CD4-positive, CD25-positive, alpha-beta regulatory T cell (primary cell): ENCODE measurements at places on chromosomes 12 and 14.

GRCh38 chr12:110071504-110071903 lies 23.2 kb upstream of the C12orf76 start:
- DNase-seq: no peak

DNA sequence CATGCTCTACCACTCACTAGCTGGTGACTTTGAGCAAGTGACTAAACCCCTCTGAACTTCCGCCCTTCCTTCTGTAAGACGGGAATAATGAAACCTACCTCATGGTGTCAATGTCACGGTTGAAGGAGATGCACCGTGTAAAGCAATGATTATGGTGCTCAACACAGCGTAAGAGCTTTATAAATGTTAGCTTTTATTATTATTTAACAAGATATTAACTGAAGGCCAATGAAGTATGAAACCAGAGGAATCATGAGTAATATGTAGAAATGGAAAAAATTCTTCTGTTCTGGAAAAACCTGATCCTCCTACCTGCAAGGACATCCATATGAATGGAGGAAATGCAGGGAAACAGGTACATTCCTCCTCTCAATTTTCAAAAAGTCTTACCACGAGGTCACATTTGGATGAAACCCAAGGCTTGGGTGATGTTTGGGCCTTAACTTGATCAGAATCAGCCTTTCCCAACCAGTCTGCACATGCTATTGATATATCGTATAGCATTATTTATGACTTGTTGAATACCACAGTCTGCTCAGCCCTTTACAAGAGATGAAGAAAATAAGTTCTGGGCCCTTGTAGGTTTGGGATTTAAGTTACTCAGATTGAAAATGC lies 166.8 kb upstream of the TBX3 start:
- no peak for DNase-seq

DNA sequence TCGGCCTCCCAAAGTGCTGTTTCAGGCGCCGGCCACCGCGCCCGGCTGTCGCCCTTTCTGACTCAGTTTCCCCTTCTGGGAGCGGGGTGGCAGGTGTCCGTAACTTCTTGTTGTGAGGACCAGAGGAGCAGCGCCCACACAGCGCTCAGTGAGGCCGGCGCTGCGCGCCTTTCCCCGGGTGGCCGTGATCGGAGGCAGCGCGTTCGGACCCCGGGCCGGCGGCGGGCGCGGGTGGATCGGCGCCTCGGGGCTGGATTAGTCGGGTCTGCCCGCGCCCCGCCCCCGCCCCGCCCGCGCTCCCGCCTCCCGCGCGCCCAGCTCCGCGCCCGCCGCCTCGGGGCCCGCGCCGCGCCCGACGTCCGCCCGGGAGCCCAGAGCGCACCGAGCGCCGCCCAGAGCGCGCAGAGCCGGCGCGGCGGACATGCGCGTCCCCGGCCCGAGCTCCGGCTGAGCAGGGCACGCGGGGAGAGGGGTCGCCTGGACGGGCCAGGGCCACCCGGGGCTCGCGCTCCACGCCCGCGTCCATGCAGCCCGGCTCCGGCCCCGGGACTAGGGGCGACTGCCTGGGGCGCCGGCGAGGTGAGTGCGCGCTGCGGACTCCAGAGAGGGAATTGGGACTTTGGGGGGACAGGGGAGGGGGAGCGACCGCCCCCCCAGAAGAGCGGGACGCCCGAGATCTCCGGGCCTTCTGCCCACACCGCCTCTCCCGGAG lies 50.6 kb downstream of the LRCOL1 start:
- no peak for DNase-seq

DNA sequence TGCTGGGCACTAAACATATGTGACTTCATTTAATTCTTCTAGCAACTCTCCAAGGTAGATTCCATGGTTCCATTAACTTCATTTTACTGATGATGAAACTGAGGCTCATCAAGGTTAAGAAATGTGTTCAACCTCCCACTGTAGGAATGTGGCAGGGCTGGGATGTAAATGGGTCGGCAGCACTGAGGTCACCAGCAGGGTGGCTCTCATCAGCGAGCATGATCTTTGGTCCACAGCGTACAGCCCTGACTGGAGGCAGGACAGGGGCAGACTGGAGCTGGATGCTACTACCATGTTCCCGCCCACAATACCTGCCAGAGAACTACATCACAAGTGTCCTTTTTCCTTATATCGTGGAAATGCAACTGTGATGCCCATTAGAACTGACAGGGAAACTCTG lies 4.6 kb downstream of the APPL2 start:
- no peak for DNase-seq

- no peak for DNase-seq
Measured at GRCh38 chr12:32030151-32030550, 70.9 kb downstream of the RESF1 start.

GRCh38 chr12:24760162-24760561 lies 188.7 kb downstream of the BCAT1 start:
- DNase-seq: no peak

DNA sequence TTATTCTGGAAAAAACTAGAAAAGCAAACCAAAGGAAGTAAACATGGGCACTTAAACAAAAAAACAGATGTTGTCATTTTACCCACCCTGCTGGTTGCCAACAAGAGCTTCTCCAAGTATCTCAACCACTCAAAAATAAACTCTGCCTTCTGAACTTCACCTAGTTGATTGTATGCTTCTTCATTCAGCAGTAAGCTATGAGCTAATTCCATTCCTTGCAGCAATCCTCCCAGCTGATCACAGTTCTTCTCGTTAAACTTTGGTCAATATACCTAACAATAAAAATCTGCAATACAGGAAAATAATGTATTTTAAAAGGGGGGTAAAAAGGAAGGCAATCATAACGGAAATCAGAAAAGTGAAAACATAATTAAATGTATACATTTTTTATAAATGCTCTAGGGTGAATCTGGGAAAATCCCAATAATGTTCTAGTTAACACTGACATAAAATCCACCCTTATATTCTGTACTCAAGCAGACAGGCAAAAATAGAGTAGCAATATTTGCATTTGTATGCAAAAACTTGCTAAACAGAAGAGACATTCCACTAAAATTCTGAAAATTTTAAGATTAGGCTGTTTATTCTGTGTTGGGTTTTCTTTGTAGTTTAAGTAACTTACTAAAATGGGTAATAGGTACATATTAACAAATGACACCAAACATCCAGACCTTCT lies 17.4 kb downstream of the HEATR5A start:
- no peak for DNase-seq

- no peak for DNase-seq
Measured at GRCh38 chr12:113500782-113501311, 29.2 kb upstream of the LHX5 start.

- DNase-seq: no peak
Measured at GRCh38 chr12:32692358-32692757, 13.3 kb downstream of the DNM1L start.

DNA sequence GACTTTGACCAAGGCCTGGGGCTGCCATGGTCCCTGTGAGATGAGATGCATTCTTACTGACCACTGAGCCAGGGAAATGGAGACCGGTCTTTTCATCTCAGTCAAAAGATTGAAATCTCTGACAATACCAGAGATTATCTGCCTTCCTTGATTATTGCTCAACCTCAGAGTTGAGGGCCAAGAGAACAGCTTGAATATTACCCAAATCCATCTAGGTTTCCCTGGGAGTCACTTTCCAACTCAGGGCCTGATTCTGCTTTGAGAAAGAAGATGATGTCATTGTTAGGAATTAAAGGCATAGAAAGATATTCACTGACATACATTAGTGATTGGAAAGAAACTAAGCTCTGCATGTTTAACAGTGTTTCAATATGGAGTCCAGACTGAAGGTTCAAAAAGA lies 515.9 kb upstream of the TBX3 start:
- DNase-seq: no peak

GRCh38 chr14:68796418-68797101 lies 3.7 kb upstream of the ZFP36L1 start:
- DNase-seq: no peak

DNA sequence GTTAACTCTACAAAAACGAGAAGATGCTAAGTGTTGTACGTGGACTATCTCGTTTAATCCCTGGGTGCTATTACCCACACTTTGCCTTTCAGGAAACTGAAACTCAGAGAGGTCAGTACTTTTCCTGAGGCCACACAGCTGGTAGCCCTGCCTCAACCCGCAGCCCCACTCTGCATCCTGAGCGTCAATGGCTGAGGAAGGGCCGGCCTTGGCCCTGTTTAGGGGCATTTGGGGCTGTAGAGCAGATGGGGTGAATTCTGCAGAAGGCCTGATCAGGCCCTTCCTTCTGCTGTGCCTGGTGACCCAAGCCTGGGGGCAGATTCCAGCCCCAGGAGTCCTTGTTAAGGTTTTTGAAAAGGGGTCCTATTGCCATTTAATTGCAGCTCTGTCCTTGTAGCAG lies 3.7 kb upstream of the CCDC197 start:
- no peak for DNase-seq

- no peak for DNase-seq
Measured at GRCh38 chr14:25226214-25226613, 176.3 kb upstream of the STXBP6 start.

DNA sequence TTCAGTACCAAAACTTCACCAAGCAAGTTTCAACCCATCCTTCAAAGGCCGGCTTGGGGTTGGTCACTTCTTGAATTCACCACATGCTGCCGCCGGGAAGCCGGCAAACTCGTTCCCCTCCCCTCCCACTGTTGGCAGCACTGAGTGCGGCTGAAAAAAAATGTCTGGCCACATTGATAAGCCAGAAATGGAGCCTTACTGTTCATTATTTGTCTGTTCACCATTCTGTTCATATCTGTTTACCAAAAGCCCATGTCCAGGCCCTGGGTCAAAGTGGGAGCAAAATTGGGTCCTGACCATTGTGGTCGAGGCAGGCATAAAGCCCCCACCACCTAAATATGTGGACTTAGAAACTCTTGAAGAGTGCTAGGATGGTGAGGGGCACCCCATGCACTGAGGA lies 7.3 kb upstream of the HSP90AA1 start:
- no peak for DNase-seq

DNA sequence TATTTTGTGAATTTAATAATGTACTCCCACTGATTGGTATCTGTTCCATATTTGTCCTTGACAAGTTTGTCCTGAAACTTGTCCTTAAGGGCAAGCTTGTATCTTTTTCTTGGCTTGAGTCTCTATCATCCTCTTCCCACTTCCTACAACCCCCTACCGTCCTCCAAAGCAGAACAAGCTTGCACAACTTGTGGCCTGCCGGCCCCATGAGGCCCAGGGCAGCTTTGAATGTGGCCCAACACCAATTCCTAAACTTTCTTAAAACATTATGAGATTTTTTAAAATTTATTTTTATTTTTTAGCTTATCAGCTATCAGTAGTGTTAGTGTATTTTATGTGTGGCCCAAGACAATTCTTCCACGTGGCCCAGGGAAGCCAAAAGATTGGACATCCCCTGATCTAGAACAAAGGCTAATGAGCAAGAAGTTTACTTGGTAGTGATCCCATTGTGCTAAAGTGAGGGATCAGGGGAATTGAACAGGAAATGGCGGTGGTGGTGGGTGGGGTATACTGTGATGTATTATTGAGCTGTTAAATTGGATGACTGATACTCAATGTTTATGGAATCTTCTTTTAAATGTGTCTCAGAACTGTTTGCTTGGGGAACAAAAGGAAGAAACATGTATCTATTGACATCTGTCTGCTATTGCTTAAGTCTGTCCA lies 37.8 kb downstream of the TMX1 start:
- DNase-seq: no peak
